Stimulated activated CD4-positive, alpha-beta T cell treated with anti-CD3 and anti-CD28 coated beads, Interleukin-1b, Interleukin-23, amount 100 ng/mL, for 1 hour (primary cell): ENCODE measurements at places on chromosomes 1 and 21.

GRCh38 chr1:111052246-111052645, 87.6 kb downstream of the DRAM2 start:
- DNase-seq, result no peak

DNA sequence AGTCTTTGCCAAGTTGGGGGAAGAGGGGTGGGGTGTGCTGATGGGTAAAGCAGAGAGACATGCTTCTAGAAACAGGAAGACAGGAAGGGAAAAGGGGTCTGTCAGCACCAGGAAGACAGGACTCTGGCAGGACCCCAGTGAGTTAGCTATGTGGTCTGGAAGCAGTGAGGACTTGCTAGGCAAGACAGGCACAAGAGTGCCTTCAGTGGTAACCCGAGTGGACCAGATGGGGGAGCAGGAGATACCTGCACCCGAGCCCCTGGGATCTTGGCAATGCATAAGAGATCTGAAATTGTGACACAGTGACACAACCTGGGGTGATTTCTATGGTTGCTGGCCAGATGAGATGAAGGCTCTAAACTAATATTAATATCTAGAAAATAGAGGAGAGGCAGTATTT, 7.0 kb downstream of the TLR5 start:
- no peak for DNase-seq

DNA sequence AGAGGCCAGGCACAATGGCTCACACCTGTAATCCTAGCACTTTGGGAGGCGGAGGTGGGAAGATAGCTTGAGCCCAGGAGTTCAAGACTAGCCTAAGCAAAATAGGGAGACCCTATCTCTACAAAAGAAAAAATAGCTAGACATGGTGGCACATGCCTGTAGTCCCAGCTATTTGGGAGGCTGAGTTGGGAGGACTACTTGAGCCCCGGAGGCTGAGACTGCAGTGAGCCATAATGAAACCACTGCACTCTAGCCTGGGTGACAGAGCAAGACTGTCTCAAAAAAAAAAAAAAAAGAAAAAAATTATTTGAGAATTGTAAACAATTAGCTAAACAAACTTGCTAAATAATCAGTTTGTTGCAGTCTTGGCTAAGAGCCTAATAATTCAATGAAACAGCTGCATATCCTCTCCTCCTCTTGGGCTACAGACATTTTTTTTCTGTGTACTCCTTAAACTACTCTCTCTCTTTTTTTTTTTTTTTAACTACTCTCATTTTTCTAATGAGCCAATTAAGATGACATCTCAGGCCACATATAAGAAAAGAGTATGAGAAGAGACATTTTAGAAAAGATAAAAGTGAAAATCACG, 10.5 kb upstream of the DNAJB4 start:
- no peak for DNase-seq

GRCh38 chr1:111976332-111976731, 13.1 kb downstream of the KCND3 start:
- DNase-seq, result no peak

- no peak for DNase-seq
These were observed 22.5 kb upstream of the RHBDL2 start for GRCh38 chr1:38964140-38964548.

- no peak for DNase-seq
These were observed 3.8 kb downstream of the PTAFR start for GRCh38 chr1:28172713-28173150.

DNA sequence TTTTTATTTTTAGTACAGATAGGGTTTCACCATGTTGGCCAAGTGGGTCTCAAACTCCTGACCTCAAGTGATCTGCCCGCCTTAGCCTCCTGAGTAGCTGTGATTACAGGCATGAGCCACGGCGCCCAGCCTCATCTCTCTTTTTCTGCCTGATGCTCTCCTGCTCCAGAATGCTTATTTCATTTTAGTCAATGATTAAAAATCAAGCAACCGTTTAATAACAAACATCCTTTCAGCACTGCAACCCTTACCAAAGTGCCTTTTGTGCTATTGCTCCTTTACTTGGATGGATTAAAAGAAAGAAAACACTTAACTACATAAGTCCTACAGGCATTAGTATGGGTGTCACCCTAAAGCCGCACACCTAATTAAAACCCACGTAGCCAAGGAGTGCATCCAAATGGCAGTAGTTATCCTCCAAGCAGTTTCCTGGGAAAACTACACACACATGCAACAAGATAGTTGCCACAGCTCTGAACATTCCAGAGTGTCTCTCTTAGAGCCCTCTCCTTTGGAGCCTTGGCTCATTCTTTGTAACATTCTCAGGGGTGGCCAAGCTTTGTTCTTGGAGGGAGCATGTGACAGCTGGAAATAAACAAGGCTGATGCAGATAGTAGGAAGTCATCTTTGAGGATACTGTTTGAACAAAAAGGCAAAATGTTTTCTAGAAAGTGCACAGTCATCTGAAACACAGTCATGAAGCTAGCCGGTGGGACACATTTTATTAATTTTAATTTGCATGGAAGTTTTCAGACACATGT, 51.2 kb downstream of the KCNJ15 start:
- DNase-seq, result no peak

DNA sequence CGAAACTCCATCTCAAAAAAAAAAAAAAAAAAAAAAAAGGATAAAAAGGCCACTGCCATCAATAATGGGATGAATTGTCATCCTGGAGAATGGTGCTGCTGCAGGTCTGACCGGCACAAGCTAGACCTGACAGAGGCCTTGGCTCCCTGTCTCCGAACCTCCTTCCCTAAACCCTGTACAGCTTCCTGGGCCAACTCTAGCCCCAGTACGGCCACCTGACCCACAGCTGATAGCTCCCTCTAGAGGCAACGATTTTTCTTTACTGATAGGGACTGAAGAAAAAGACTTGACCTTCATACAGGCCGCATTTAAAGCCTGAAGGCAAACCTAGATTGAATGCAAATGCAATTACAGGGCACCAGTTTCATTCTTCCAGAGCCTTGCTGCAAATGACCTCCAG, 30.7 kb downstream of the NOL9 start:
- DNase-seq, result no peak

GRCh38 chr1:63633281-63633680, 40.1 kb downstream of the PGM1 start:
- DNase-seq, result no peak

- DNase-seq, result no peak
These were observed 36.6 kb upstream of the PIGC start for GRCh38 chr1:172480431-172480830.

GRCh38 chr1:59570524-59570923, 244.2 kb upstream of the HOOK1 start:
- DNase-seq, result no peak

DNA sequence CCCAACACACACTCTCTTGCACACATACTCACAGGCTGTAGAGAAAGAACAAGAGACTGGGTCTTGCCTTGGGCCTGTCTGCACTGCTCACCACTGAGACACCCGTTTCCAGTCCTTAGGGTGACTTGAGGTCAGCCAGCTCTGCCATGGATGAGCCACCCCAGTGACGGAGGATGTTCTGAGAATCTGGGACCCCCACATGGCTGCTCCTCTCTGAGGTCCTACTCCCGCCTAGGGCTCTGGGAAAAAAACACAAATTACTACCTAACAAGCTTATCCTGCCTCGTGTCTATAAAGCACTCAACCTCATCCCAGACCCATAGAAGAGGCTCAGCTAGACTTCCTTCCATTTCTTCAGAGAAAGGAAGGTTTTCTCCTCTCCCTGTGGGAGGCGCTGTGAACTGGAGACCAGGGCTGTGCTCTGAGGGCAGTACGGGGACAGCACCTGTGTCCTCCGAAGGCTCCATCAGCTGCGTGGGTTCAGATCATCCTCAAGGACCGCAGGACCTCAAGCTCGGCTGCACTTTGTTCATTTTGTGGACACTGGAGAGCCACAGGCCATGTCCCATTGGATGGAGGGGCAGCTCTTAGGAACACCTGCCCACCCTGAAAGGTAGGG, 4.3 kb upstream of the CLEC20A start:
- no peak for DNase-seq

GRCh38 chr1:184061396-184062003, 10.0 kb downstream of the TSEN15 start:
- DNase-seq, result no peak

DNA sequence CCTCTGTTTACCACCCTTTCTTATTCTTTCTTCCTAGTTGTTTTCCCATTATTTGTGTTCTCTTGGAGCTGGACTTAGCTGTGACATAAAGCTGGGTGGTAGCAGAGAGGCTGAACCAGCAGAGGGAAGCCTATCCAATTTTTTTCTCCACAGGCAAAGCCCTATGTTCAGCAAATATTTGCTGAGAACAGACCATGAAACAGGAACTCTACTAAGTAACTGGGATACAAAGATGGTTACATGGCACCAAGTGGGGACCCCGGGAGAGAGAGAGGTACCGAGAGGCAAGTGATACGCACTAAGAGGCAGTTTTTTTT, 6.6 kb downstream of the CFAP141 start:
- no peak for DNase-seq

DNA sequence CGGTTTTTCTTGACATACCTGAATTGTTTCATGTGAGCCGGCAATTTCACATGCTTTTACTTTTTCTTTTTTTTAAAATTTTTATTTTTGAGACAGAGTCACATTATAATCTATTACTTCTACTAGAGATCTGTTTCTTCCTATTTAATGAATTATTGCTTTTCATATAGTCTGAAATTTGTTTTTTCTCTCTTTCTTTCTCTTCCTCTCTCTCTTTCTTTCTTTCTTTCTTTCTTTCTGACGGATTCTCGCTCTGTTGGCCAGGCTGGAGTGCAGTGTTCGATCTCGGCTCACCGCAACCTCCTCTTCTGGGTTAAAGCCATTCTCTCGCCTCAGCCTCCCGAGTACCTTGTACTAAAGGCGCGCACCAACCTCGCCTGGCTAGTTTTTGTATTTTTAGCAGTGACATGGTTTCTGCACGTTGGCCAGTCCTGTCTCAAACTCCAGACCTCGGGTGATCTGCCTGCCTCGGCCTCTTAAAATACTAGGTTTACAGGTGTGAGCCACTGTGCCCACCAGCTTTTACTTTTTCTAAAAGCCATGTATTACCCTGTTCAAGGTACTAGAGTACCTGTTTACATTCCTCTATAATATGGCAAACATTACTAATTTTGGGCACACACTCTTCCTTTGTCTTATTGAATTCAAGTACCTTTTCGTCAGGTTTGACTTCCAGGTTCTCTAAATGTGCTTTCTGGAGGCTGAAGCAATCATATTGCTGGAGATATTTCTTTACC, 86.5 kb upstream of the RHOU start:
- no peak for DNase-seq

DNA sequence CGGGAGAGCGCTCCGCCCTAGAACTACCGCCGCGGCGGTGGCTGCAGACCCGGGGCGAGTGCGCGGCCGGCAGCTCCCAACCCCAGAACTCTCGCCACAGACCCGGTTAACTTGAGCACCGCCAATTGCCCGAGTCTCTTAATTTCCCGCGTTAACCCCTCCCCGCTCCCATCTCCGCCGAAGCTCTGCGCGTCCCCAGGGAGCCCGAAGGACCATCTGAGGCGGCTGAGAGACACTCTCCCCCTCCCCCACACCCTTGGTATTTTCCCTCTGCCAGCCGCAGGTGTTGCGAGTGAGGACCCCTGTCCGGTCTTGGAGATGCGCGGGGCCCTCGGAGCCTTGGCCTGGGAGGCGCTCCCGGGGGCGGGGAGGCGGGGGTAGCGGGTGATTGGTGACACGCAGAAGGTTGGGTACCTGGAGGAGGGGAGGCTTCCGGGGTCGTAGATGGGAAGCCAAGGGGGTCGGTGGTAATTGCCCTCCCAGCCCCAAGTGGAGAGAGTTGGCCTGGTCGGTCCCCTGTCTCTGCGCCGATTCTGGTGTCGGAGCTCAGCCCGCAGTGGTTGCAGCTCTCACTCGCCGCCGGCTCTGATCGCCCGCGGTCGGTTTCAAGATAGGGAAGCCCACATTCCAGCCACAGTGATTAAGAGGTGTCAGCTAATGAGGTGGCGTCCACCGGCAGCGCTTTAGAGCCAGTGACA, 858 bp upstream of the SUSD4 start:
- no peak for DNase-seq

GRCh38 chr1:207181847-207182246, 77.8 kb downstream of the C4BPA start:
- no peak for DNase-seq

DNA sequence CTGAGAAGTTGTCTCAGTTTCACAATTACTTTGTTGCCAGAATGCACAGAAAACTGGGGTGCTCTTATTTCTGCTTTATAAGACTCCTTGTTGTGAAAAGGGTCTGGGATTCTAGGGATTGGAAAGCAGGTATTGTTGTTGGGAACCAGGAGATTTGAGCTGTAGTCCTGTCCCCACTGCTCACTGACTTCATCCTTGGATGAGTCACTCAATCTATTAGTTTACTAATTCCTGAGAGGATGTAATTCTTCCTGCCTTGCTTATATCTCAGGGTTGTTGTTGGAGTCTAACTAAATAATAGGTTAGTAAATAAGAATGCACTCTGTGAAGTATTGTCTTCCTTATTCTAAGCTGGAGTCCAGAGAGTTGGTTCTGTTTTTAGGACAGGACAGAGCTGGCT, 172.5 kb upstream of the GALNT2 start:
- no peak for DNase-seq

- no peak for DNase-seq
These were observed 63.0 kb downstream of the SLC5A9 start for GRCh38 chr1:48285525-48285924.

DNA sequence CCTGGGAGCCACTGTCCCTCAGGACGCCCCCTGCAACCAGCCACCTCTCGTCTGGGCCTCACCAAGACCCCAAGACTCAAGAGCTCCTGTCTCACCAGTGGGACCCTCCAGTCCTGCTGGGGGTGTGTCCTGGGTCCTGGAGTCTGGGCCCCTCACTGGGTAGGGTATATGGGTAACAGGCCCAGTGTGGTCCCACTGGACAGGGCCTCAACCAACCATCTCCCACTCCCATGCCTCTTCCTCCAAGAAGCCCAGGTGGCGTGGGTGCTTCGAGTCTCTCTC, 725 bp upstream of the VWA1 start:
- DNase-seq, result no peak

DNA sequence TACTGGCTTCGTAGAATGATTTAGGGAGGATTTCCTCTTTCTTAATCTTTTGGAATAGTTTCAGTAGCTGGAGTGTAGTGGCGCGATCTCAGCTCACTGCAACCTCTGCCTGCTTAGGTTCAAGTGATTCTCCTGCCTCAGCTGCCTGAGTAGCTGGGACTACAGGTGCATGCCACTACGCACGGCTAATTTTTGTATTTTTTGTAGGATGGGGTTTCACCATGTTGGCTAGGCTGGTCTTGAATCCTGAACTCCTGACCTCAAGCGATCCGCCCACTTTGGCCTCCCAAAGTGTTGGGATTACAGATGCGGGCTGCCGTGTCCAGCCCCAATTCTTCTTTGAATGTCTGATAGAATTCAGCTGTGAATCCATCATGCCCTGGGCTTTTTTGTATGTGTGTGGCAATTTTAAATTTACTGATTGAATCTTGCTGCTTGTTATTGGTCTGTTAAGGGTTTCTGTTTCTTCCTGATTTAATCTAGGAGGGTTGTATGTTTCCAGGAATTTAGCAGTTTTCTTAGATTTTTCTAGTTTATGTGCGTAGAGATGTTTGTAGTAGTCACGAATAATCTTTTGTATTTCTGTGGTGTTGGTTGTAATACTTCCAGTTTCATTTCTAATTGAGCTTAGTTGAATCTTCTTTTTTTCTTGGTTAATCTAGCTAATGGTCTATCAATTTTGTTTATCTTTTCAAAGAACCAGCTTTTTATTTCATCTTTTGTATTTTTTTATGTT, 15.3 kb downstream of the MAN1C1 start:
- no peak for DNase-seq
